ENCODE measurements at places on chromosomes 4 and X.

DNA sequence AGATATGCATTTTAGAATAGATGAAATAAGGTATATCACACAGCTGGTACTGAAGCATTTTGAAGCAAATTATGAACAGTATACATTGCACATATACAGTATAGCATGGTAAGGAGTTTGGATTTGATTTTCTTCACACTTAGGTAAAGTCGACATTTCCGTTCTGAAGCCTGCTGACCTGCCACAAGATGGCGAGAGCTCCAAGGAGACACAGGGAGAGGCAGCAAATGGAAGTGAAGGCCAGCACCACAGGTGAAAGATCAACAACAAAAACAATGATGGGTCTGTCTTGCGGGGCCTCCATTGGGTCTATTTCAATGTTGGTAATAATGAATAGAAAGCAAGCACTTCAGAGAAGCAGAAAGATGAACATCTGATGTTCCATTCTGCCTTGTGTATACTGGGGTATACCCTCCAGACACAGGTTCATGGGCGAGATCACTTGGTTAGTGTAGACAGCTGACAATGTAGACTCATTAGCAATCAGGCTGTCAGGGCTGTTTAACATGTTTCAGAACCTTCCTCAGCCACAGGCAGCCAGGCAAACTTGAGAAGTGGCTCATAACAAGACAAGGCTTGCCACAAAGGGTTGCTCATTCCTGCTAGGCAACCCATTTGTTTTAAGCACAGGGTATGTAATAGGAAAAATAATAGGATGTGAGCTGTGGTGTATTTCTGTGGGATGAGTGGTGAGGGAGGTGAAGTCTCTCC lies 21.4 kb upstream of the NOX1 start:
- DNase-seq: no peak

- peak; percentile 77 for DNase-seq
Measured at GRCh38 chr4:77818602-77819403, at the start of gene CNOT6L. Gene CNOT6L, minus strand, starts transcription at chr4:77819368. Its CDS starts 60 bp downstream, at chr4:77819308.

DNA sequence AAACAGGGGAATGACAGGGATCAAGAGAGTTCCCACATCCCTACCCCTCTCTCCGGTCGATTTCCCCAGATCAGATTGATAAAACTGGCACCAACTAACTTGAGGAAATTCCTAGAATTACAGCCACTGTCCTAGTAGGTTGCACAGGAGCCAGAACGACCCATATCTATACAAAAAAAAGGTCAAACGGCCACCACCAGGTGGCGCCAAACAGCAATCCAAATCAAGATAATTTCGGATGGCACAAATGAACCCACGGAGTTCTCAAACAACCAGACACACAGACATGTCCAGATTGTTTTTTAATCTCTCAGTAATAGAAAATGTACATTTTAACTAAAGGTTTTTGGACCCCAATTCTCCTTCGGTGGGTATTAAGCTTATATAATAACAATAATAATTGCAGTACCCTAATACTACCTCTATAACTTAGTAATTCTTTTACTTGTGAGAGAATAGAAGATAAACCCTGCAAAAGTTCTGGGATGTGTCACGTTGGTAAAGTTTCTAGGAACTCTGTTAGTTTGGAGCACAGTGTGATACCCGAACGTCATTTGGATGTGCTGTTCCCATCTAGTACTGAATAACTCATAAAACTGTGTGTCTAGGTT lies 212.6 kb downstream of the SPOCK3 start:
- peak; percentile 38 for DNase-seq

DNA sequence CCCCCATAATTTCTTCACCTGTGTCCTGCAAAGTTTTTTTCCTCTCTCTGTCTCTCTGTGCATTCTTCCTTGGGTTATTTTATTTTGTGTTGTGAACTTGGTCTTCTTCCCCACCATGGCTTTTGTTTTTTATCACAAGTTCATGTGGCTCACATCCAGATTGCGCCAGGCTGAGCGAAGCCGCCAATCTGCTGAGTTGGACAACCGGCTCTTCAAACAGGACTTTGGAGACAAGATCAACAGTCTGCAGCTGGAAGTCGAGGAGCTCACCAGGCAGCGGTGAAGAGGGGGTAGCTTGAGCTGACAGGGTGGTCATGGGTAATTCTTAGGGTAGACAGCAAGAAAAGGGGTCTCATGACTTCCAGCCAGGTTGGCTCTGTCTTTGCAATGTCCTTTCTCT lies 46.1 kb downstream of the GRSF1 start:
- no peak for DNase-seq

DNA sequence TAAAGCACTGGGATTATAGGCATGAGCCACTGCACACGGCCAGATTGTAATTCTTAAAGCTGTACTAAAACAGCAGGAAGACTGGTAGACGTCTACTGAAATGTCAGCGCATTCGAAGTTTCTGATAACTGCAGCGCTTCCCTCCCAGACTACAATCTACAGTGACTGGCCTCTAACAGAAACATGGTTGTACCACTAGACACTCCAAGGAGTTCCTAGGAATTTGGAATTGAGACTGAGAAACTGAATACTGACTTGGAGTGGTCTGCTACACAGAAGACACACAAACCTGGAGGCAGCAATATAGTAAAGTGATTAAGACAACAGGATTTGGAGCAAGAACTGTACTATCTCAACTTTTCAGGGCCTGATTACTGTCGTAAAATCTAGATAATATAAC lies 937 bp downstream of the HELQ start:
- DNase-seq: no peak

- no peak for DNase-seq
Measured at GRCh38 chr4:153154007-153154975, 50.0 kb upstream of the TRIM2 start.

DNA sequence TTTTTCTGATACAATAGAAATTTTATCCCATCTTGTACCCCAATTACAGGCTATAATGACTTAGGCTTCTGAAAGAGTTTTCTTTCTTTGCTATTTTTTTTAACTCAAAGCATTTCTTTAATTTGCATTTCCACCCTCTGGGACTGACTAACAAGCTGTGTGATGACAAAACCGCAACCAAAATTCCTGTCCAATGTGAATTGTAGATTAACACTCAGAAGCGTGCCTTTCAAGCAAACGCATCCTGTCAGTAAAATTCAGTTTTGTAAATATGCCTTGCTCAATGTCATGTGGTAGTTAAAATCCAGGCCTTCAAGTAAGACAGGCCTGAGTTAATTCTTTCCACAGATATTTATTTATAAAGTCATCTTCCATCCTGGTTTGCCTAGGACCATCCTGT lies 50.3 kb downstream of the STK32B start:
- DNase-seq: no peak

DNA sequence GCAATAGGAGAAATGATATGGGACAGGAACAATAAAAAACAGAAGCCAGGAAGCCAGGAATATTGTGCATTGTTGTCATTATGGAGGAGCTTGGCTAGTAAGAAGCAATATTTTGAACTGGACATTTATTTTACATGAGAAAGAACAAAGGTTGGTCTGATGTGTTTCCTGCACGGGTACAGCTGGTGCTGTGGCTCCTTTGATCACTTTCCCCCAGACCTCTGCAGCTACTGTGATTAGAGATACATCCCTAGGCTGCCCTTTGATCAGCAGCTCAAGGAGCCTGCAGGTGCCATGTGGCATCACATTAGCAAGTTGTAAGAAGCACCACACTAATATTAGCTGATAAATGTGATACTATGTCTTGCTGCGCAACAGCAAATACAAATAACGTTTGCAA lies 2.5 kb downstream of the PDGFC start:
- DNase-seq: no peak

DNA sequence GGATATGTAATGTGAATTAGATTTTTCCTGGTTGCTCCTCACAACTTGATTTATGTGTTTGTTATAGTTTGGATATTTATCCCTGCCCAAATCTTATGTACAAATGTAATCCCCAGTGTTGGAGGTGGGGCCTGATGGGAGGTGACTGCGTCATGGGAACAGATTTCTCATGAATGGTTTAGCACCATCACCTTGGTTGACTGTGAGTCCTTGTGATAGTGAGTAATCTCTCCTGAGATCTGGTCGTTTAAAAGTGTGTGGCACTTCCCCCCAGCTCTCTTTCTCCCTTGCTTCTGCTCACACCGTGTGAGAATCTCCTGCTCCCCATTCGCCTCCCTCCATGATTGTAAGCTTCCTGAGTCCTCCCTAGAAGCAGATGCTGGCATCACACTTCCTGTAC lies 2.2 kb downstream of the MID2 start:
- no peak for DNase-seq

- DNase-seq: no peak
Measured at GRCh38 chr4:124854968-124855367, 142.4 kb upstream of the ANKRD50 start.

DNA sequence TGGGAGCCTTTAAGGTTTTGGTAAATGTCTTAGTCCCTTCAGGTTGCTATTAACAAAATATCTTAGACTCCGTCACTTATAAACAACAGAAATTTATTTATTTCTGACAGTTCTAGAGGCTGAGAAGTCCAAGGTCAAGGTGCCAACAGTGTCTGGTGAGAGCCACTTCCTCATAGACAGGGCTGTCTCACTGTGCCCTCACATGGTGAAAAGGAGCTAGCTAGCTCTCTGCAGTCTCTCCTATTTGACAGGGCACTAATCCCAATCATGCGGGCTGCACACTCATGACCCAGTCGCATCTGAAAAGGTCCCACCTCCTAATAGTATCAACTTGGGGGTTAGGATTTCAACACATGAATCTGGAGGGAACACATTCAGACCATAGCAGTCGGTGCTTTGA lies 63.4 kb upstream of the KLF3 start:
- no peak for DNase-seq

GRCh38 chrX:82842286-82842685 lies 665.8 kb upstream of the POU3F4 start:
- no peak for DNase-seq

GRCh38 chr4:1599491-1600210 lies 84.5 kb downstream of the FAM53A start:
- no peak for DNase-seq

GRCh38 chrX:2262668-2263055 lies 238.1 kb downstream of the DHRSX start:
- DNase-seq: no peak

- no peak for DNase-seq
Measured at GRCh38 chr4:137599734-137600133, 67.4 kb upstream of the PCDH18 start.

- DNase-seq: no peak
Measured at GRCh38 chrX:72101597-72102037, 30.1 kb downstream of the RTL5 start.

GRCh38 chr4:141057582-141057981 lies 75.7 kb downstream of the RNF150 start:
- no peak for DNase-seq

Data from mesothelial cell of epicardium (in vitro differentiated cells).